ENCODE measurements at places on chromosomes 13 and 19.

GRCh38 chr19:33304371-33304759, 2.0 kb upstream of the CEBPA start:
- no peak for DNase-seq

GRCh38 chr19:46487802-46488445, 7.7 kb downstream of the PNMA8B start:
- no peak for DNase-seq

- DNase-seq: no peak
Observed at GRCh38 chr19:7953576-7953975, 10.1 kb upstream of the TIMM44 start.

DNA sequence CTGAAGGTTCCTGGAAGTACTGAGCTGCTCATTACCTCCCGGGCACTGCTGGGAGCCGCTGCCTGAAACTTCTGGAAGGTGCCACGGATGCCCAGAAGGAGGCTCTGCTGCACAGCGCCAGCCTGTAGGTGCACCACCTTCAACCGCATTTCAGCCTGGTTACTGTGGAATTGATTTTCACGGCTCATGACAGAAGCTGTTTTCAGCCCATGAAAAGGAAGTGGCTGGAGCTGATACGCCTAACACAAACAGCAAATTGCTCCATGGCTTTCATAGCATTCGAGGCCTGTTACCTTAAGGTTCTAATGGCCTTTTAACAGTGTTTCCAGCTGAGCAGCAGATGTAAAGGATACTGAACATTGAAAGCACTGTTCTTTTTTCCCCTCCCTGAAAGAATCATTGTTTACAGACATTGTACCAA, 22.0 kb downstream of the GPC6 start:
- no peak for DNase-seq

All from right renal pelvis (tissue), 4 donors.